ENCODE measurements at places on chromosomes 3 and 15.

DNA sequence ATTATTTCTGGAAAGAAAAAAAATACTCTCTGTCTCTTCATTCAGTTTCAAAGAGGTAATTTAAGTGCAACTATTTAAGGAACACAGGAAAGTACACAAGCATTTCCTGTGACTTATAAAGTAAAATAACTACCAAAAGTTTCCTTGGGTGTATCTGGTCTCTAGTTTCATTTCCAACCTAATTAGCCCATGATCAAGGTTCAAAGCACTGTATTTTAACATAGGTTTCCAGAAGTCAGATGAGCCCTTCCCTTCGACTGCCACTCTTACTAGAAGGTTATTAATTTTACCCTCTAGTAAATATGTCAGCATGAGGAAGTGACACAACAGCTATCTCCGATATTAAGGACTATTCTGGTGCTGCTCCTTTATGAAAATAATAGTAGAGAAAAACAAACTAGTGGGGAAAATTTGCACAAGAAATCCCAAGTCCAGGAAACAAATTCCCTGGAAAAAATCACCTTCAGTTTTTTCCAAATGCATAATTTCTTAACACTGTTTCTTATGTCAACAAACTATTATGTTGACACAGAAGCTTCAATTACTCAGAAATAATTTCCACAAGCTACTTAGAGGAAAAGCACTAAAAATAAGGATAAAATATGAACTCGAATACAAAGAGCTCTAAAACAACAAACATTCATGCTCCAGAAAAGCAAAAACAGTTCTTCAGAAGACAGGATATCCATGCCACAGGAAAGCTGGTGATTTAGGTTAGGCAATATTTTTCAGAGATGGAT is 35.3 kb downstream of the CCPG1 start:
- DNase-seq: no peak

- no peak for DNase-seq
Measured at GRCh38 chr3:35664460-35664919, 25.2 kb downstream of the ARPP21 start.

DNA sequence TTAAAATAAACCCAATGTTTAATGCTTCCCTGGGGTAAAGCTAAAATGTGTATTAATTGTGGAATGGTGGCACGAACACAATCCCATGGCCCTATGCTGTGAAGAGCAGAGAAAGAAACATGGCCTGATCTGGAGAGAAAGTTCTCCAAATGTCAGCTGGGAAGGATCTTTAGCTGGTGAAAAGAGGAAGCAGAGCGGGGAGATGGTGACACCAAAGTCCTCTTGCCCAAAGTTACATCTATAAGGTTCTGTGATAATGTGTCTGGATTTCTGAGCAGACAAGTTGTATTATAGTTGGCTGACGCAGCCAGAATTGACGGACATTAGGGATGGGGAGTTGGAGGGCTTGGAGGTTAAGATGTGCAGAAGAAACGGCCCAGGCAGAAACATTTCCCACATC is 196.2 kb downstream of the CHST2 start:
- no peak for DNase-seq

DNA sequence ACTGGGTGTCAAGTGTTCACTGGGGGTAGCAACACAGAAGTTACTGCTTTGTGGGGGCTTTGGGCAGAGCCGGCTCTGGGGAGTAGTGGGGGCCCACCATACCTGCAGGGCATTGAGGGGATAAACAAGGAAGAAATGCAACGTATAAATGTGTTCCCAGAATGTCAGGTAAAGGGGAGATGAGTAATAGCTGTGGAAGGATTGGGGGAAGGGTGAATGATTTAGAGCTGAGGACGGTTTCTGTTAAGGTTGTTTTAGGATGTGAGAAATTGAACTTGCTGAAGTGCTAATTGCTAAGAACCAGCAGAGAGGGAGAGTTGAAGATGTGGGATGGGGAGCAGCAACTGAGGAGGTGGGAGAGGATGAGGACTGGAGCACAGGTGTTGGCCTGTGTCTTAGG is 10.7 kb downstream of the SCG5 start:
- no peak for DNase-seq

- no peak for DNase-seq
Measured at GRCh38 chr3:166285001-166285400, 447.8 kb upstream of the BCHE start.

- DNase-seq: no peak
Measured at GRCh38 chr3:37668818-37669610, 192.7 kb upstream of the CTDSPL start.

DNA sequence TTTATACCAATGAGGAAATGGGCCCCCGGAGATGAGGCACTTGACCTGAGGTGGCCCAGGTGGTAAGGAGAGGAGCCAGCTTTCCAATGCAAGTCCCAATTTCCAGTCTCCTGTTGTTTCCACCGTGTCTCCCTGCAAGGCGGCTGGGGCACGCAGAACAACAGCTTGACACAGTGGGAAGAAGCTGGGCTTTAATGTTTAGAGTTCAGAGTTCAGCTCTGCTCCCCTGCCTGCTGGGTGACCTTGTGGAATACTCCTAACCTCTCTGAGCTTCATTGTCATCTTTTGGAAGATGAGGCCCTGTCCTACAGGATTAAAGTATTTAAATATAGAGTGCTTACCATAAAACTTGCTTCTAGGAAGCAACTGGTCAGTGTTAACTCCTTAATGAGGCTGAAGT is 80.3 kb downstream of the SMAD3 start:
- DNase-seq: no peak

DNA sequence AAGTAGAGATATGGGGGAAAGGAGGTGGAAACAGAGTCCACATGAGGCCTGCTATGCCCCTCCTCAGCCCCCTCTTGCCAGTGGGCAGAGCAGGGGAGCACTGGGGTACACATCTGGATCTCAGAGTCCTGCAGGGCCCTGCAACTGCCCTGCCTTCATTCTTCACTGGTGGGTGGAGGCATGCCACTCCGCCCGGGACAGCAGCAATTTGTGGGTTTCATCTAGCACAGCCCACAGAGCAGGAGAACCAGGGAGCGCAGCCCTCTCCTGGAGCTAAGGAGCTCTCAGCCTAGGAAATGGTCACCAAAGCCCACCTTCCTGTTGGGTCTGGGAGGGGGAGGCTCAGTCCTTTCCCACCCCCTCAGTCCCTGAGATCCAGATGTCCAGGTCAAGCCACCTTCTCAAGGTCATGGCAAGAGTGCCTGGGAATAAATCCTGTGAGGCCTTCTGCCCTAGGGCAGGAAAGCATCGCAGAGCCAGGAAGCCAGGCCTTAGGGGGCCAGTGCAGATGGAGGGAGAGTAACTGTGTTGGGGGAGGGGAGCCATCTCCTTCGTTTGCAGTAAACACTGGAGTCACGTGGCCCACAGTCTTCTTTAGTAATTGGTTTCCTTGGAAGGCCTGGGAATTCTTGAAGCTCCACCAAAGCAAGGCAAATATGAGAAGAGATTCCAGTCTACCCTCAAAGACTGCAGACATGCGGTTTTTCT is 31.0 kb downstream of the ANP32A start:
- DNase-seq: no peak

DNA sequence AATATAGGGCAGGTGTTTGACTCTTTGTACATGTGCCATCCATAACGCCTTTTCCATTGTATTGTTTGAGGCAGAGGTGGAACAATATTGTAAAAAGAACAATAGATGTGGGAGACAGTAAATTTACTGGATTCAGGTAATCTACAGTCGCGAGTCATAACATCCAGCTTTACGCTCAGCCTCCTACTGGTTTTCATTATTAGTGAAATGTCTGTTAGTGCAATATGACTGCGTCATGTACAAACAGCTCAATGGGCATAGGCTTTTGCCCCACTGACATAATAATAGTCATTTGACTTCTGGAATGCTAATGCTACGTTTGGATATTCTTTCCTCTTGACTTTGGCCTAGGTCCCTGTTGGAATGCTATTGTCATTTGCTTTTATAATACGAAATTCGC is 9.5 kb downstream of the CACNA2D3 start:
- no peak for DNase-seq

DNA sequence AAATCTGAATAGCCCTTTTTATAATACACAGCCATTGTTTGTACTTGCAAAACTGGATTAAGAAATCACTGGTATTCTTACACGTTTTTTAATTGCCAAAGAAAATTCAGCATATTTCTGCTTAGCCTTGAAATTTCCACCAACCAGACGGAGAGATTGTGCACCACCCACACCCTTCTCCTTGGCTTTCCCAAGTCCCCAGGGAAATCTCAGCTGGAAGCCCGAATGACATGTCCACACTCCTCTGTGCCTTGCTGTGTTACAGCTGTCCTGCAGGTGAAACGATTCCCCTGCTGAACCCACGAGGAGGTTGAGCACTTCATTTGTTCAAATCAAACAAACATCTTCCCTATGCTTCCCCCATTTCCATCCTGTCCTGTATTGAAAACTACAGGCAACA is 49.6 kb upstream of the PPARG start:
- DNase-seq: no peak

- DNase-seq: no peak
Measured at GRCh38 chr3:124920718-124921117, 13.8 kb downstream of the MUC13 start.

DNA sequence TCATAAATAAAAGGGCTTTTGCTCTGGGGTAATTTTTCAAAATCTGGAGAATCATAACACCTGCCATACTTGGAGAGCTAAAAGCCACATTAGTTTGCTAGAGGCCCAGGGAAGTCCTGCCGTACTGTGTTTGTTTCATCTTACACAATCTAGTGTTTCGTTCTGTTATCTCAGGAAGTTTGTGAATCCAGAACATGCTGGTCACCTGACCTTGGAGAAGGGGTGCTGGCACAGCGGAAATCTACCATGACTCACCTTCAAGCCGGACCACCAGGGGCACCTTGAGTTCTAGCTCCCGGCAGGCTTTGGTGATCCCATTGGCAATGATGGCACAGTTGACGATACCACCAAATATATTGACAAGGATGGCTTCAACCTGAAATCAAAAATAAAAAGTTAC is 253.9 kb downstream of the SUCLG2 start:
- no peak for DNase-seq

DNA sequence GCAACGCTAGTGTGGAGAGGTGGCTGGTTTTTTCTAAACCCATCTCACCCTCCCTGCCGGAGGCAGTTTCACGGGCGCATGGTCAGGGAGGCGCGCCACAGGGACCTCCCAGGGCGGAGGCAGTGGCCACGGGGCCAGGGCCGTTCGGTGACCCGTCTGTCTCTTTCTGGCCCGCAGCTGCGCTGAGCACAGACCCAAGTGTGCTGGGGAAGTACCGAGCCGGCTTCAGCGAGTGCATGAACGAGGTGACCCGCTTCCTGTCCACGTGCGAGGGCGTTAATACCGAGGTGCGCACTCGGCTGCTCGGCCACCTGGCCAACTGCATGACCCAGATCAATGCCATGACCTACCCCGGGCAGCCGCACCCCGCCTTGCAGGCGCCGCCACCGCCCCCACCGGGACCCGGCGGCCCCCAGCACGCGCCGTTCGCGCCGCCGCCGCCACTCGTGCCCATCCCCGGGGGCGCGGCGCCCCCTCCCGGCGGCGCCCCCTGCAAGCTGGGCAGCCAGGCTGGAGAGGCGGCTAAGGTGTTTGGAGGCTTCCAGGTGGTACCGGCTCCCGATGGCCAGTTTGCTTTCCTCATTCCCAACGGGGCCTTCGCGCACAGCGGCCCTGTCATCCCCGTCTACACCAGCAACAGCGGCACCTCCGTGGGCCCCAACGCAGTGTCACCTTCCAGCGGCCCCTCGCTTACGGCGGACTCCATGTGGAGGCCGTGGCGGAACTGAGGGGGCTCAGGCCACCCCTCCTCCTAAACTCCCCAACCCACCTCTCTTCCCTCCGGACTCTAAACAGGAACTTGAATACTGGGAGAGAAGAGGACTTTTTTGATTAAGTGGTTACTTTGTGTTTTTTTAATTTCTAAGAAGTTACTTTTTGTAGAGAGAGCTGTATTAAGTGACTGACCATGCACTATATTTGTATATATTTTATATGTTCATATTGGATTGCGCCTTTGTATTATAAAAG is 1.8 kb downstream of the HES1 start:
- peak; percentile 77 for DNase-seq

GRCh38 chr15:80579611-80580010 is 115.5 kb upstream of the ABHD17C start:
- no peak for DNase-seq

GRCh38 chr15:64858021-64858575 is 16.4 kb downstream of the PLEKHO2 start:
- DNase-seq: no peak

- no peak for DNase-seq
Measured at GRCh38 chr15:61200626-61201025, 28.5 kb downstream of the RORA start.

GRCh38 chr15:93088200-93088980 is 621 bp downstream of the RGMA start:
- peak; percentile 69 for DNase-seq

GRCh38 chr3:14761121-14761672 is 57.6 kb upstream of the FGD5 start:
- DNase-seq: no peak

- DNase-seq: no peak
Measured at GRCh38 chr3:33437556-33438283, 2.5 kb downstream of the UBP1 start.

DNA sequence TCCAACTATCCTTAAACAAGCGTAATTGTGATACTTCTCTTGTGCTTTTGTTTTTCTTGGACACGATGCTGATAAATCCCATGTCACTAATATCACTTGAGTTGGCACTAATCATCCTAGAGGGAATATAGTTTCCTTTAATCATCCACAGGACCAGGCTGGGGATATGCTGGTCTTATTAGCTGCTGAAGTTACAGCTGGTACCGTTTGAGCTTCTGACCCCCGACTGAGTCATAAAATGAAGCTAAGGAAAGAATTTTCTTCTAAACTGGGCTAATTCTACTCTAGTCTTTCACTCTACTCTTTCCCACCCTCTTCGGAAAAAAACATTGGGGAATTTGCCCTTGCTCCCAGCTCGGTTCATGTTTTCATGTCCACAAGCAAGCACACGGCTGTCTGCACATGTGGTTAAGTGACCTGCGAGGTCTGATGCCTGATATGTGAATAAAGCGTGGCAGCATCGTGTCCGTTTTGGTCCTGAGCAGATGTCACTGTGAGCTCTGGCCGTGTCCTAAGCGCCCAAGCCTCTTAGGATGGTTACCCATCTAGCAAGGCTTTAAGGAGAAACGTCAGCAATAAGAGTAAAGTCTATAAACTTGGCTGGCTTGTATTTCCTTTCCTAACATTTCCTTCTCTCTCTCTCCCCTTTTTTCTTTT is 223.7 kb downstream of the ITPR1 start:
- no peak for DNase-seq

DNA sequence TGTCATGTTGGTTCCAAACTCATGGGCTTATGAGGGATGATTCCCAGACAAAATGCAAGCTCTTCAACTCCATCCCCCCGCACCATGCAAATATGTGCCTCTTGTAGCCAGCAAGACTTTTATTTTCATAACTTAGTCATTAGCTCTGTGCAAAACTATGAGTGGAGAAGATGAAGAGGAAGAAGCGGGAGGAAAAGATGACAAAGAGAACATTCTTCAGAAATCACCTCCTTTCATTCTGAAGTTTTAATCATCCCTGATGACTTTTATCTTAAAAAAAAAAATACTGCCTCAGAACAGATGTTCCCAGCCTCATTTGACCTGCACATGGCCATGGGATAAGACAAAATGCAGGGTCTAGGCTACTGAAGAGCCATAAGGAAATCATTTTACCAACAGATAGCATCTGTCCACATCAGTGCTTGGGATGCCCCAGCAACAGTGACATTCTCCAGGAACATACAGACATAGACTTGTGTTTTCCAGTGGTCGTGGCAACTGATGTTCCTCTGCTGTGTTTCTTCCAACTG is 145.5 kb downstream of the WNT5A start:
- DNase-seq: no peak
